ENCODE measurements at places on chromosomes 1 and 21.

- no peak for DNase-seq
Measured at GRCh38 chr1:21261551-21262292, 28.5 kb downstream of the ECE1 start.

GRCh38 chr1:100774370-100774769 lies 54.8 kb downstream of the VCAM1 start:
- DNase-seq, result no peak

GRCh38 chr1:30879940-30880677 lies 28.4 kb downstream of the SDC3 start:
- no peak for DNase-seq

DNA sequence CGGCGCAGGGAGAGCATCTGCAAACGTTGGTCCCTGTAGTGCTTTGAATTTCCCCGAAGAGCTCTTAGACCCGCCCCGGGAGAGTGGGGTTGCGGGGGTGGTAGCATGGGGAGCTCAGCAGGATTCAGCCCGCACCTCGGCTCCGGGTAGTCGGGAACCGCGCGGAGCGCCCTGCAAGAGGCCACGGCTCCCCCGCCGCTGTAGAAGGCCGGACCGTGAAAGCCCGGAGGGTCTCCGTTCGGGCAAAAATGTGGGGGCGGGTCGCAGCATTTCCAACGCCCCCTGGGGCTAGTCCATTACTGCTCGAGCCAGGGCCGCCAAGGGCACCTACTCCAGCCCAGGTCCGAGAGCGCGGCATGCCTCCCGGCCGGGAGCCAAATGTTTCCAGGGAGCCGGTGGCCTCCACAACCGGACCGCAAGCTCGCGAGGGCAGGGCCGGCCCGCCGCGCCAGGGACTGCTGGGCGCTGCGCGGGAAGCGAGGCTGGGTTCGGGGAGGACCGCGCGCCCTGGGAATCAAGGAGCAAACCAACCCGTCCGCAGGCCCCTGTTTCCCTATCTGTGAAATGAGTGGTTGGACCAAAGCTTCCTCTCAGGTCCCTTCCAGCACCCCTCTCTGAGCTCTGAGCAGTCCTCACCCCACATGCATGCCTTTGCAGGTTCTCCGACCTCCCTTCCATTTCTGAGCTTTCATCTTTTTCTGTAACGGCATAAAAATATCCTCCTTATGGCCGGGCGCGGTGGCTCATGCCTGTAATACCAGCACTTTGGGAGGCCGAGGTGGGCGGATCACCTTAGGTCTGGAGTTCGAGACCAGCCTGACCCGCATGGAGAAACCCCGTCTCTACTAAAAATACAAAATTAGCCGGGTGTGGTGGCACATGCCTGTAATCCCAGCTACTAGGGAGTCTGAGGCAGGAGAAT lies 775 bp upstream of the TMEM63A start:
- peak; percentile 83 for DNase-seq

DNA sequence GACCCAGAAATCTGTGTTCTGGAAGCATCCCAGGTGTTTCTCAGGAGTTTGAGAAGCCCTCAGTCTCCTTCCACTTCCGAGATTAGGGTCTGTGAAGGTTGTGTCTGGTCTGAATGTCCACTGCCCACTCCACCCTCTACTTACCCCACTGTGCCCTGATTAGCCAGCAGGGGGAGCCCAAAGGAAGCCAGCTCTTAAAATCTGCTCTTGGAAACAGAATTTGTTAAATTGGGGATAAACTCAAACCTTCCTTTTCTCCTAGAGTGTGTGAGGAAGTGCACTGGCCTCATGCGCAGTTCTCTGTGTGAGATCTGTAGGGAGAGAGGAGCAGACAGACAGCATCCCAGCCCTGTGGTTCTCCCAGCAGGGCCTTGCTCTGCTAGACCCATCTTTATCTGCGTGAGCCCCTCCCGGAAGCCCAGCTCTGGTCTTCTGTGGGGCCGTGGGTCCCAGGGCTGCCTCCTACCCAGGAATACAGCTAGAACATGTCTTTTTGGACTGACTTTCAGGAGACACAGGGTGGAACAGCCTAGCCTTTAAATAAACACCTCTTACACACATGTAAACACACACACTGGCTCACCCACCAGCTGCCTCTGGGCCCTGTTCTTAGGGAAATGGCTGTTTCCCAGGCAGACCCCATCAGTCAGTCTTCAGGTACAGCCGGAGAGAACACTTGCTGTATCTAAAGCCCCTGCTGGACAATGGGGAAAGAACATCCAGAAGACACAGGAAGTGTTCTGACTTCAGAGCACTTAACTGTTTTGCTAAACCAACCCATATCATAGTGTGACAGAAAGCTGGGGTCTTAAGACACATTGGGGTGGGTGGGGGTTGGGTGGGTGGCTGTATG lies 52.2 kb downstream of the SMYD2 start:
- DNase-seq, result no peak

DNA sequence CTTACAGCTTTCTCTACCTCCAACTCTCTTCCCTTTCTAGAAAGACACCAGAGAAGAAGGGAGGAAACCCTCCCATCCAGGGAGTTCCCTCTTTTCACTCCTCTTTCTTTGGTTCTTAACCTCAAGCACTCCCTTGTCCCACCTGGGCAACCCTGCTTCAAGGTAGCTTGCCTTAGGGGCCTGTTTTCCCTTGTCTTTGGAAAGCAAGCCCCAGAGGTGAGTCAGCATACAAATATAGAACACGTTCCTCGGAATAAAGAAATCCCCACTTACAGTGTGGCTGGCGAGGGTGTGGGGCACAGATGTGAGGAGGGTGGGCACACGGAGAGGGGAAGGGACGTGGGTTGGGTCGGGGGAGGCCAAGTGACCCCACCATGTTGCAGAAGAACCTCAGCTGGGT lies 26.1 kb upstream of the KCNE2 start:
- DNase-seq, result no peak
